Articular chondrocyte of knee joint (primary cell): ENCODE measurements at places on chromosomes 3 and 15. TPM values are rescaled to one million over a fixed set of nuclear protein-coding genes. Genes with fewer than 3 reads are reported as not detected.

CRYGS gene
- total RNA-seq = 1.6 and 1.8 TPM in 2 replicates

ATP8B4 gene
- 6.7 and 9.8 TPM in 2 replicates for total RNA-seq

SPTSSB gene
- 0.11 TPM in 1 of 2 replicates, not detected in the other for total RNA-seq

OPA1 gene
- 72.0 and 82.2 TPM in 2 replicates for total RNA-seq

PDIA3 gene
- 287 and 297 TPM in 2 replicates for total RNA-seq

FBXL2 gene
- 19.5 and 22.4 TPM in 2 replicates for total RNA-seq

TMEM158 gene
- total RNA-seq = 0.65 and 0.86 TPM in 2 replicates

KLHL40 gene
- not detected in 2 replicates for total RNA-seq

GOLGA8G gene
- 0.11 TPM in 1 of 2 replicates, not detected in the other for total RNA-seq

SCG3 gene
- total RNA-seq = under 0.01 TPM in 1 of 2 replicates, not detected in the other

CNTN3 gene
- 0.13 and 0.22 TPM in 2 replicates for total RNA-seq

CFAP20DC gene
- 4.2 and 6.2 TPM in 2 replicates for total RNA-seq

ACAD11 gene
- 31.0 and 50.5 TPM in 2 replicates for total RNA-seq

SSR3 gene
- total RNA-seq = 230 and 289 TPM in 2 replicates

SLC35G2 gene
- 15.3 and 16.3 TPM in 2 replicates for total RNA-seq

SQOR gene
- 182 and 186 TPM in 2 replicates for total RNA-seq

FSTL1 gene
- 2,986 and 3,294 TPM in 2 replicates for total RNA-seq

ABHD6 gene
- 5.1 and 5.9 TPM in 2 replicates for total RNA-seq

PIGZ gene
- 5.2 and 5.6 TPM in 2 replicates for total RNA-seq

UROC1 gene
- not detected in 2 replicates for total RNA-seq

HTR3E gene
- total RNA-seq = not detected in 2 replicates

C3orf62 gene
- total RNA-seq = 2.4 and 2.5 TPM in 2 replicates

ATP13A3 gene
- total RNA-seq = 228 and 241 TPM in 2 replicates

FETUB gene
- total RNA-seq = not detected in 2 replicates

B3GNT5 gene
- 1.7 and 3.5 TPM in 2 replicates for total RNA-seq

DET1 gene
- total RNA-seq = 10.2 and 11.0 TPM in 2 replicates

EPB42 gene
- not detected in 2 replicates for total RNA-seq
